ENCODE measurements at places on chromosomes 7 and 10.

- DNase-seq = no peak
Measured at GRCh38 chr10:62414359-62414758, 40.2 kb downstream of the ZNF365 start.

DNA sequence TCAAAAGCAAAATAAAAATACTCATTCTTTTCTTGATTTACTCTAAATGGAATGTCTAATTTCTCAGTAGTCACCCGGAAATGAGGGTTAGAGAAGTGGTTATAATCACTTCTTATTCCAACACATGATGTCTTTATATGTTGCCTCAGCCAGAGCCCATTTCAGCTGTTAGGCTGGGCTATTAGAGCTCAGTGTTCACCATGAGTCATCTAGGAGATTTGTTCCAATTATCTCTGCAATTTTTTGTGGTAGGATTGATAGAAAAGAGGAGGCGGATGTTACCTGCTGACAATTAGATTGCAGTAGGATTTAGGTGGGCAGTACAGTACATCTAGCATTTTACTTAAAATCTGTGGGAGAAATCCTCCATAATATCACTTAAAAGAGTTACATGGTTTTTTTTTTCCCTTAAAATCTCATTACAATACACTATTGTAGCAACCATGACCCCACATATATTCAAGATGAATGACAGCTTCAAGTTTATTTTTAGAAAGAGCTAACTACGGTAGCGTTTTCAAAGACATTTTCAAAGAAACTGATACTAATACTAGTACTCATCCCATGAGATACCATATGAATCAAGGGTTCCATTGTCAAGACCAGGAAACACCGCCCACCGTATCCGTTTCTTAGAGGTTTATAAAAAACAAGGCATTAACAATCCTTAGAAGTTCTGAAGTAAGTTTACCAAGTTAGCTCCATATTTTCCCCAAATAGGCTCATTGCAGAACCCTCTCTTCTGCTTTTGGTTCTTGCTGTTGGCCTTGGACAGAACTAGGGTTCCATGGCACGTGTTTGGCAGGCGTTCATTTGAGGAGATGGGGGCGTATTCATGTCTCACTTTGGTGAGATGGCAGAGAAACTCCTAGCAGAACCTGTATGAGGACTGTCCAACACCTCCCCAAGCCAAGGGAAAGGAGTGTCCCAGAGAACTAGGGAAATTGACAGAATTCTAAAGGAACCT, 10.4 kb downstream of the CPA2 start:
- DNase-seq = no peak

- DNase-seq = no peak
Measured at GRCh38 chr10:13644866-13645265, 58.1 kb downstream of the PRPF18 start.

DNA sequence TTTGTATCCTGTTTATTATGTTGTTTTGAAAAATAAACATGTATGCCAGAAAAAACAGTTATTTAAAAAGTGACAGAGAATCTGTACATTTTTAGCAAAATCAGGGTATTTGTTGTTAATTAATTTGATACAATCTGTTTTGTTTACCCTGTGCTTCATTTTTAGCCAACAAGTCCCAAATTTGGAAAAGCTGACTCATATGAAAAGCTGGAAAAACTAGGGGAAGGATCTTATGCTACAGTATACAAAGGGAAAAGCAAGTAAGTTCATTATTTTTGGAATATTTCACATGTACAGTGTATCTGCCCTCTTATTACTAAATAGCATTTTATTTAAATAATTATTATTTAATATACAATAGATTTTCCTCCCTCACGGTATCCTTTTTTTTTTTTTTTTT, 151.4 kb downstream of the CDK14 start:
- no peak for DNase-seq

DNA sequence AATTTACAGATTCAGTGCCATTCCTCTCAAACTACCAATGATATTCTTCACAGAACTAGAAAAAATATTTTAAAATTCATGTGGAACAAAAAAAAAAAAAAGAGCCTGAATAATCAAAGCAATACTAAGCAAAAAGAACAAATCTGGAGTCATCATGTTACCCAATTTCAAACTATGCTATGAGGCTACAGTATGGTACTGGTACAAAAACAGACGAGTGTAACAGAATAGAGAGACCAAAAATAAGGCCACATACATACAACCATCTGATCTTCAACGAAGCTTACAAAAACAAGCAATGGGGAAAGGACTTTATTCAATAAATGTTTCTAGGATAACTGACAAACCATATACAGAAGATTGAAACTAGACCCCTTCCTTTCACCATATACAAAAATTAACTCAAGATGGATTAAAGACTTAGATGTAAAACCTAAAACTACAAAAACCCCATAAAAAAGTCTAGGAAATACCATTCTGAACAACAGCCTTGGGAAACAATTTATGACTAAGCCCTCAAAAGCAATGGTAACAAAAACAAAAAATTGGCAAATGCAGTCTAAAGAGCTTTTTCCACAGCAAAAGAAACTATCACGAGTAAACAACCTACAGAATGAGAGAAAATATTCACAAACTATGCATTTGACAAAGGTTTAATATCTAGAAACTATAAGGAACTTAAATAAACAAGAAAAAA, 207.7 kb downstream of the PTN start:
- DNase-seq = no peak

- DNase-seq = no peak
Measured at GRCh38 chr7:3950249-3950648, 649.2 kb downstream of the SDK1 start.

DNA sequence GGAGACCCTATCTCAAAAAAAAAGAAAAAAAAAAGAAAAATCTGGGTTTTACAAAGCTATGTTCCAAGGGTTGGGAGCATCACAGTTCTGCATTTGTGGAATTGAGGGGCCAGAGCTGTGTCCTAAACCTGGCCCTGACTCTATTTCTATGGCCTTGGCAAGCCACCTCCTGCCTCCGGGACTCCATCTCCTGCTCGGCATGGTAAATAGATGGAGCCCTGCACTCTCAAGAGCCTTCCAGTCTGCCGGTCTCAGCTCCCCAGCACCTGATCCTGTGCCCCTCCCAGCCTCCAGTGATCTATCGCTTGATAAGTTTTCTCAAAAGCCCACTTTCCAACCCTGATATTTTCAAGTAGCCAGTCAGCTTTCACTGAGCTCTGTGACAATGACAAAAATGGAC, 43.0 kb downstream of the KCNH2 start:
- DNase-seq = no peak
